ENCODE measurements at places on chromosomes 1 and 21. TPM values are rescaled to one million over a fixed set of nuclear protein-coding genes. Genes with fewer than 3 reads are reported as not detected.

The CD101 gene
- polyA plus RNA-seq, result 1.4 TPM

The FAM72C gene
- polyA plus RNA-seq, result not detected

The MFSD2A gene
- 7.8 TPM for polyA plus RNA-seq

The FHAD1 gene
- not detected for polyA plus RNA-seq

The CD84 gene
- polyA plus RNA-seq, result not detected

The CD247 gene
- polyA plus RNA-seq, result 0.30 TPM

The RUSC1 gene
- polyA plus RNA-seq, result 58.1 TPM

The GRIK3 gene
- polyA plus RNA-seq, result 6.3 TPM

The TRNAU1AP gene
- 80.8 TPM for polyA plus RNA-seq

The NBPF20 gene
- 6.8 TPM for polyA plus RNA-seq

The PTGFR gene
- 0.54 TPM for polyA plus RNA-seq

The GPR61 gene
- 9.7 TPM for polyA plus RNA-seq

The FOXO6 gene
- 0.59 TPM for polyA plus RNA-seq

The CXADR gene
- polyA plus RNA-seq, result 174 TPM

The C1orf21 gene
- polyA plus RNA-seq, result 17.4 TPM

The PTP4A2 gene
- 177 TPM for polyA plus RNA-seq
